HCEC 1CT (cell line): ENCODE measurements at places on chromosomes 3 and 15.

GRCh38 chr3:64922213-64922612 lies 234.4 kb upstream of the ADAMTS9 start:
- peak; percentile 32 for DNase-seq

- no peak for DNase-seq
These were observed 57.2 kb upstream of the TOPAZ1 start for GRCh38 chr3:44184319-44184953.

- DNase-seq: no peak
These were observed 844 bp upstream of the UQCC5 start for GRCh38 chr3:52535411-52536111.

GRCh38 chr3:84082726-84083125 lies 876.1 kb upstream of the CADM2 start:
- no peak for DNase-seq

- no peak for DNase-seq
These were observed 21.0 kb downstream of the LIPC start for GRCh38 chr15:58452775-58453174.

GRCh38 chr15:74167891-74168331 lies 5.6 kb upstream of the ISLR start:
- DNase-seq: no peak

DNA sequence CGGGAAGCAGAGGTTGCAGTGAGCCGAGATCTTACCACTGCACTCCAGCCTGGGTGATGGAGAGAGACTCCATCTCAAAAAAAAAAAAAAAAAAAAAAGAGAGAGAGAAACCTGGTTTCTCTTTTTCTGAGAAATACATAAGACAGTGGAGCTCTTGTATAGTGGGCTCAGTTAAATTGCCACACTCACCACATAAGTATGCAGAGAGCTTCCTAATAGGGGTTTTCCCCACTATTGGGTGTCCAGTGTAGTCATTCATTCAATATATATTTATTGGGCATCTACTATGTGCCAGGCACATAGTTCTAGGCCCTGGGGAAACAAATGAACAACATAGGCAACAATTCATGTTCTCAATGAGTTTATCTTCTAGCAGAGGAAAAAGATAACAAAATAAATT lies 48.9 kb upstream of the FMN1 start:
- no peak for DNase-seq

- peak; percentile 12 for DNase-seq
These were observed 344.7 kb upstream of the TPRG1 start for GRCh38 chr3:188827103-188827502.

DNA sequence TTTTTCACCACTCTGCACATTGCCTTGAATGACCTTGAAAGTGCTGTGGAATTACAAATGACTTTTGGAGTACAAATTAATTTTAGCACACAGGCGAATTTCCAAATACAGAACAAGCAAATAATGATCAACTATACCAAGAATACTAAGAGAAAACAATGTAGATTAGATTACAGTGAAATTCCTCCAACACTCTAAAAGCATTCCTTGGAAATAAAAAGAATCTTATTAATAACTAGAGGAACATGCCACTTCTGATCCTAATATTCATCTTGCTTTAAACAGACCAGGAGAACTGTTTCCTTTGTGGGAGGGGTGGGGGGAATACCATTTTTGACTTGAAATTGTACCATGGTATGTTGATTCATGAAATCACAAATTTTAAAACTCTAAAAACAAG lies 167.5 kb downstream of the SUCLG2 start:
- DNase-seq: no peak

- no peak for DNase-seq
These were observed 71.2 kb downstream of the CYP19A1 start for GRCh38 chr15:51267051-51267702.

DNA sequence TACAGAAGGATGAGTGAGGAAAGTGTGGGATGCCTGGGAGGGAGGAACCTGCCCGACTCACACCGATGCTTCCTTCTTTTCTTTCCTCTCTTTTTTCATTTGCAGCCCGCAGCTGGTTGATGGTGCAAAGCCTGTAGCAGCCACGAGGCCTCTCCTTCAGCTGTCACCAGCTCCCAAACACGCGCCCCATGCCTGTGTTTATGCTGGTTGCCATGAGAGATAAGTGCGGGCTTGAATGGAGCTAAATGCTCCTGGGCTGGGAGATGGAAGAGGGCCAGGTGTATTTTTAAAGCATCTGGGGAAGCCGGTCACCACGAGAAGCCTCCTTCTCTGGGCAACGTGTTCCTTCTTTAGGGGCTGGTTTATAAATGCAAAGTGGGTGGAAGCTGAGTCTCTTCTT lies 9.3 kb downstream of the COLQ start:
- DNase-seq: no peak

DNA sequence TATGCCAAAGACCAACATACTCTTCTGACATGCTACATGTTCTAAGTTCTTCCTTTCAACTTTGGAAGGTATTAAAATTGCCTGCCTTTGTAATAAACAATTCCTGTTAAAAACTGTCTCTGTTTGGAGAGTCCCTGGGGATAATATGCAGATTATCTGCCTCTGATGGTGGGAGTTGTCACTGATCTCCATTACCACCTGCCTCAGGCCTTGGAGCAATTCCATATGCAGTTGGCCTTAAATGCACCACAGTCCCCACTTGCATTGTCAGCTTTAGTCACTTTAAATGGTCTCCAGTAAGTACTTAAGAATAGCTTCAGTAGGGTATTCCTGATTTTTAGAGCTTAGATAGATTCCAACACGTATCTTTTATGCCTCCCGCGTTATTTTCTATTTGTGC lies 121.1 kb upstream of the GOLIM4 start:
- no peak for DNase-seq

- DNase-seq: no peak
These were observed 220.9 kb upstream of the EIF1B start for GRCh38 chr3:40088527-40089170.

- no peak for DNase-seq
These were observed 9.4 kb downstream of the TCF12 start for GRCh38 chr15:56927816-56928215.

GRCh38 chr3:138875754-138876664 lies 41.3 kb upstream of the PIK3CB start:
- DNase-seq: no peak

GRCh38 chr3:66483006-66483405 lies 17.8 kb downstream of the LRIG1 start:
- DNase-seq: no peak

- DNase-seq: no peak
These were observed 6.8 kb upstream of the KBTBD12 start for GRCh38 chr3:127908202-127908601.

DNA sequence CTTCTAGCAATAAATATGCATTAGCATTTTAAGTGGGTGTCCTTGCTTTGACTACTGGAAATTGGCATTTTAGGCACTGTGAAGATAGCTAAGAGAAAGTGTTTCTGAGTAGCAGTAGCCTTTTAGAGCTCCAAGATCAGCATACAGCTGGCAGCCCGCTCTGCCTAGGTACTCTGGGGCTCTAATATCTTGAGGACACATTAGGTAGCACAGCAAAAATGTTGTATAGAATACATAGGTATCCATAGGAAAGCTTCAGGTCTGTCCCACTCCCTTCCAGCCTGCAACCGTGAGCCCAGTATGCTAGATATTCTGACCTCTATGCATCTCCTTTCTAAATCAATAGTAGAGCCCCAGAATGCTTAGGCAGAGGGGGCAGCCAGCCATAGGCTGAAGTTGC lies 670.5 kb downstream of the NLGN1 start:
- no peak for DNase-seq

DNA sequence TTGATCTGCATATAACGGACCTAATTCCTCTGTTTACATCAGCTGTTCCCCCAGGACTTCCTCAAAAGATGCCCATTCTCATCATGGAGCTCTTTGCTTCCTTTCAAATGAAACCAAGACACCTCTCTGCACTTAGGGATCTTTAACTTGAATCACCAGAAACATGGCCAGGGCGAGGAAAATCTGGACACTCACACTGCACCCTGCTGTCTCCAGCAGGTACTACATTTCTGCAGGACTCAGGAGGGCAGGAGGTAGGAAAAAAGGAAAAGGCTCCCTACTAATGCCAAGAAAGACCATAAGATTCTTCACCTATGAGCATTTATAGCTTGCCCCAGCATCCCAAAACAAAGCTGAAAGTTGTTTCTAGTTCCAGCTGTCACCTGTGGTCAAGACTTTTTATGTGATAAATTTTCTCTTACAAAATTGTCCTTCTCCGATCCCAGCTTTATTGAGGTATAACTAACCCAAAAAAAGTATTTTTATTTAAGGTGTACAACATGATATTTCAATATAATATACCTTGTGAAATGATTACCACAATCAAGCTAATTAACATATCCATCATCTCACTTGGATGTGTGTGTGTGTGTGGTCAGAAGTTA lies 87.3 kb upstream of the C15orf61 start:
- peak; percentile 14 for DNase-seq

- no peak for DNase-seq
These were observed 357.5 kb upstream of the CADM2 start for GRCh38 chr3:84601303-84601702.

- no peak for DNase-seq
These were observed 321.6 kb upstream of the CHRM5 start for GRCh38 chr15:33646744-33647143.

DNA sequence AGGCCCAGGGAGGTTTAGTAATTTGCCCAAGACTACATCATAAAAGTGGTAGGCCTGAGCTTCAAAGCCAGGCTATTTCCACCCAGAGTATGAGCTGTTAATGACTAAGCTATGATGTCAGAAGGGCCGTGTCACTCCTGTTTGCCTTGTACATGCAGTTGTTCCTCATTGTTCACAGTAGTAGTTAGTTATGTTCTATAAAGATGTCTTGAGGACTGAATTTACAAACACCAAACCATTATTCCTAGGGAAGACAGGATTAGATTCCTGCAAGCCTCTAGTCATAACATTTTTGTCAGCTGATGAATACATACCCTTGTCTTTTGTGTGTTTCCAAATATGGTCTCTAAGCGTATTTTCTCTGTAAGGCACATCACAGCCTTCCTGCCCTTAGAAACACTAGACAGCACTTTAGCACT lies 20.9 kb upstream of the LARS2 start:
- peak; percentile 89 for DNase-seq

GRCh38 chr3:52243791-52244628 lies 1.5 kb upstream of the PPM1M start:
- peak; percentile 21 for DNase-seq

GRCh38 chr3:69012800-69013252 lies 658 bp downstream of the EOGT start:
- DNase-seq: peak; percentile 71

DNA sequence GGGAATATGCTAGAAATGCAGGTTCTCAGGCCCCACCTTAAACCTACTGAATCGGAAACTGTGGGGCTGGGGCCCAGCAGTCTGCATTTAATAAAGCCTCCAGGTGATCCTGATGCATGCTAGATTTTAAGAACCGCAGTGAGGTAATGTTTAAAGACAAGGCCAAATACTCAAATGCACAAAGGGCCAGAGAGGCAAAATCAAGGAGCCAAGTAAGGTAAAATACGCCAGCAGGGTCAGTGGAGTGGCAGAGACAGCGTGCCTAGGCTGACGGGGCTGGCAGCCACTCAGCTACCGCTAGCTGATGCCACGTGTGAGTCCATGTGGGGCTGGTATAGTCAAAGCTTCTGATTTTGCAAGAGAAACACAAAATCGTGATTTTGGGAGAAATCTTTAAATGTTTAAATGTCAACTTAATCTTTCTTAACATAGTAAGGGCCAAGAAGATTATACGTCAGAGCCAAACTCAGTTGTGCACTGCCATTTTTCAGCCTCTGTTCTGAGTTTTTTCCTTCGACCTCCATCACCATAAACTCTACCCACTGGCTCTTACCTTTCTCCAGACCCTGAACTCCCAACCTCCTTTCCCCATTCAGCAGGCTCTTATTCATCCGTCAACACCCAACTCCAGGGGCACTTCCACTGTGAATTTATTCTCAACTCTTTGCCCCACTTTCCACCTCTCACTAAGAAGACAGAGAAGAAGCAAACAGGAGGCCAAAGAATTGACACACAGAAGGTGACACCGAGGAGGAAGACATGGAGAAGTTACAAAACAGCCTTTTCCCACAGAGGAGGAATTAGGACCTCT lies 136.6 kb upstream of the RAD18 start:
- DNase-seq: no peak

GRCh38 chr15:77837649-77838025 lies 204.9 kb upstream of the LINGO1 start:
- DNase-seq: no peak

- DNase-seq: peak; percentile 63
These were observed 285.9 kb downstream of the XXYLT1 start for GRCh38 chr3:194985031-194985578.

DNA sequence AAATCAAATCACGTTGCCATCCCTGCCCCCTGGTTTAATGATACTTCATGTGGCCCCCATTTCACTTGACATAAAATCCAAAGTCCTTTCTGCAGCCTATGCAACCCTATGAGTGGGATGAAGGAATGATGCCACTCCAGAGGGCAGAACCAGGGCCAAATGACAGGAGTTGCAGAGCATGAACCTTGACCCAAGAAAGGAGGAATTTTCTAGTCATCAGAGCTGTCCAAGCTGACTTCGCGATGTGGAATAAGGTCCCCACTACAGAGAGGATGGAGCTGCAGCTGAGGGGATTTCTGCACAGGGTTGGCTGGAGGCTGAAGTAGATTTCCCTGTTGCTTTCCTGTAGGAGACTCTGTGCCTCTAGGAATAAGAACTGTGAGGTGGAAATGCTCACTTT lies 15.8 kb upstream of the EPHB3 start:
- DNase-seq: no peak

DNA sequence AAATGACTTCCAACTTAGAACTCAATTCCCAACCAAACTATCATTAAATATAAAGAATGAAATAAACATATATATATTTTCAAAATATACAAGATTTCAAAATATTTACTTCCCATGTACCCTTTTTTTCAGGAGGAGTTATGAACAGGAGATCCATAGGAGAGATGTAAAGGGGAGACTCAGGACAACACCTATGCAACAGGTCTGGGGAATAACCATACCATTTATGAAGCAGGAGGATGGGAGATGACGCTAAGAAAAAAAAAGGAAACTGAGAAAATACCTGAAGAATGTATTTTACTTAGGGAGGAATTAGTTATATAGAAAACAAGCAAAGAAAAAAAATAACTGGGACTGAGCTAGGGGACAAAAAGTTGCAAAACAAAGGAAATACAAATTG lies 23.8 kb downstream of the INTS14 start:
- no peak for DNase-seq

DNA sequence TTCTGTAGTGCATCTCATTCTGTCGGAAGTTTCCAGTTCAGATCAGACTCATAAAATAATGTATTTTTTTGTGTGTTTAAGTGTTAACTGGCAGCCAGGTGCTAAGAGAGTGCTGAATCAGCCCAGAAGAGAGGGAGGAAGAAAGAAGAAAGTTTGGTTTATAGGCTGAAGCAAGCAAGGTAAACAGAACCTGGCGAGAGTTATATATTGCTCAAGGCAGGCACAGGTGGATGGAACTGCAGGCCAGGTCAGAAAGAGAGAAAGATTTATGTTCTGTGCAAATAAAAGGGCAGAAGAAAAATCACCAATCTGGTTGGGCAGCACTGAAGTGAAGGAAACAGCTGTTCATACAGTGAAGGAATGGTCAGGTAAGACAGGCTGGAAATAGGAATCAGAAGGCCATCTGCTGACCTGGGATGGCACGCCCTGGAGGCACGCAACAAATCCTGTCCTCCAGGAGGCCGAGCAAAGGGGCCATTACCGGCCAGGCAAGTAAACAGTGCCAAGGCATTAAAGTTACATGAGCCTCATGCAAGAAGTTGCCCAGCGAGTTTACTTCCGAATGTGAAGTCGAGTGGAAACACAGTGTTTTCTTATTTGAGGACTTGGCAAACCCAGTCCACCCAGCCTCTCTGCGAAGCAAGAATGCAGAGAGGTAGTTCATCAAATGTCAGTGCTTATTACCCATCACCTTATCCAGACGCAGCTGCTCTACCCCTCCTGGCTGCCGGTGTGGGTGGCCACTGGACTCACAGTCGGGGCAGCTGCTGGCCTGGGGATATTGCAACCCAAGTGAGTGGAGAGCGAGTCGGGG lies 309.8 kb downstream of the VPS13C start:
- no peak for DNase-seq
